ENCODE measurements at places on chromosomes 2 and 18.

DNA sequence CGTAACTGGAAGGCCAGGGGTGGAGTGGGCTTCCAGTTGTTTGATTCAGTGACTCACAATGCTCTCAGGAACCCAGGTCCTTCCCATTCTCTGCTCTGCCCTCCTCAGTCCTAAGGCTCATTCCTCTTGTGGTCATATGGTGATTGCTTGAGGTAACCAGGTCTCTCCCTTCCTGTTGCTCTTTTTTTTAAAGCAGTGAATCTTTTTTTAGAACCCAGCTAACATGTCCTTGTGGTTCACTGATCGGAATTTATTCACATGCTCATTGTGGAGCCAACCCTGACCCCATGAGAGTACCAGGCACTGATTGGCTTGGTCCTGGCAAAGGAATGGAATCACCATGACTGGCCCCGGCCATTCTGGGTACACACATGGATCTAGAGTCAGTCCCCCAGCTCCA, 7.4 kb downstream of the THNSL2 start:
- DNase-seq, result no peak

- DNase-seq, result no peak
These were observed 7.2 kb upstream of the SIX3 start for GRCh38 chr2:44934038-44934982.

DNA sequence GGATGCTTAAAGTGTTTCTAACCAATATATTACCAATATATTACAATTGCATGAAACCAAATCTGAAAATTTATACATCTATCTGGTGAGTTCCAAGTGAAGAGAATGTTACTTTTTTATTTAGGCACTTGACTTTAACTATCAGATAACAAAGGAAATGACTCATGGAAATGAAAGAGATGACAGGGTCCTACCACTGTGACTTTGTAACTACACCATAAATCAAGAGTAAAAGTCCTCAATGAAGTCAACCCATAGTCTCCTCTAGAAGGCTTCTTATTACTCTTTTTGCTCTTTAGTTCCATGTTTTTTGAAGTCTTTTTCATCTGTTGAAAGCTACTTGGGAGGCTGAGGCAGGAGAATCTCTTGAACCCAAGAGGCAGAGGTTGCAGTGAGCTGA, 545.0 kb upstream of the PIK3C3 start:
- DNase-seq, result no peak

DNA sequence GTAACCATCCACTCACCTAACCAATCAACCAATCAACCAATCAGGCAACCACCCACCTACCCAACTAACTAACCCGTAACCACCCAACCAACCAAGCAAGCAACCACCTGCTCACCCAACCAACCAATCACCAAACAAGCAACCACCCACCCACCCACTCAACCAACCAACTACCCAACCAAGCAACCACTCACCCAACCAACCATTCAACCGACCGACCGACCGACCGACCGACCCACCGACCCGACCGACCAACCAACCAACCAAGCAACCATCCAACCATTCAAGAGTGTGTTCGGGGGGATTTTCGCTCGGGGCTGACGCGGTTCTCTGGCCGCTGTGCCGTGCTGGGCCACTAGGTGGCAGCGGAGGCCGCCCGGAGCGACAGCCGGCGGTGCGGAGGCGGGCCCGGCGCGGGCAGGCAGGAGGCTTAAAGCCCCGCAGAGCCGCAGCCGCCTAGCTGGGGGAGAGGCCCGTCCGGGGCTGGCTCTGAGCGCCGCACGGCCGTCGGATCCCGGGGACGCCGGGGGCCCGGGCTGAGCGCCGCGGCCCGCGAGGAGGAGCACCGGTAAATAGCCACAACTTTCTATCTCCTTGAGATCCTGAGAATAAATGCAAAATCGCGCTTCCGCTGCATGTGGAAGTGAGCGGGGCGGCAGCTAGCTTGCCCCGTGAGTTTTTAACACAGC, at the start of gene MC5R:
Gene MC5R (plus strand): TSS at position 443 of the 689 bp plus-strand sequence. CDS start 1,617 bp downstream, outside the sequence.
- peak; percentile 79 for DNase-seq

GRCh38 chr2:25240636-25241035, 72.3 kb upstream of the POMC start:
- no peak for DNase-seq

DNA sequence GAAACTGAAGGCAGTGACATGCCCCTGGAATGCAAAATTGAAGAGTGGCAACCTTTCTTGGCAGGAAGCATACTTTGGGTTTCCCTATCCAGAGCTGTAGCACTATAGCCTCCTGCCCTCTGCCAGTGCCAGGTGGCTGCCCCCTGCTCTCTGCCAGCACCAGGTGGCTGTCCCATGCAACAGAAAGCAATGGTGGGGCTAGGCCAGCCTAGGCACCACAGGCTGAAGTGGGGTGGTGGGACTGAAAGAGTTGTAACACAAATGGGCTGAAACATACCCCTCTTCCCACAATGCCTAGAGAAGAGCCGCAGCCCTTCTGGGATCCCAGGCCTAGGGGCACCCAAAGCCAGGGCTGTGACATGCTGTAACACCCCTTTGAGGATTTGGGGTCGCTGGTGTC, 1739.3 kb upstream of the LRRTM1 start:
- no peak for DNase-seq

DNA sequence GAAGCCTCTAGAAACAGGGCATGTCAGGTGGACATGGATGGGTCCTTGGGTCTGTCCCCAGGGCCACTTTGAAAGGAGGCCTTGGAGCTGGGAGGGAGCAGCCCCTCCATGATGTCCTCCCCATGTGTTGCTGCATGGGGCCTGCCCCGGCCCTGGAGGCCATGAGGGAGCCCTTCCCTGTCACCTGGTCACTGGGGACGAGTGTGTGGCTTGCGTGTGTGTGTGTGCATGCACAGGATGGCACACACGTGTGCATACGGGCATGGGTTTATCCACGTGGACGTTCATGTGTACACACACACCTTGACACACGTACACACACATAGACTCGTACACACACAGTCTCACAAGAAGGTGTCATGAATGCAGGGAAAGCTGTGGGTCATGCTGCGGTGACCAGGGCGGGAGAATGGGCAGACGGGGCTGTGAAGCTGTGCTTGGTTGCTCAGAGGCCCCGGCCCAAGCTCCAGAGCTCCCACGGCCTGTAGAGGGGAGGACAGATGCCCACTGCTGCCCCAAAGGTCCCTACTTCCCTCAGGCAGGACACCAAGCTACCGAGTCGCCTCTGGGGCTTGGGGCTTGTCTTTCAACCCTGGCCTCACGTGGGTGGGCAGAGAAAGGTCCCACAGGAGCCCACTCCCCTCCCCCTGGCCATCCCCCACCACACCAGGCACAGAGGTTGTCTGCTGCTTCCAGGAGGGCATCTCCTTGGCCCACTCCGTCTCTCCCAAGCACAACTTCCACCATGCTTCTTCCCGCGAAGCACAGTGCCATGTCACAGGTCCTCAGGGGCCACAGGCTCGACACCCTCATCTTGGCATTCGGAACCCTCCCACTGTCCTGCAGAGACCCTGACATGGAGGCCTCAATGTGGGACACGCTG, 42.3 kb upstream of the GPC1 start:
- no peak for DNase-seq

GRCh38 chr2:133737242-133737993, 169.2 kb upstream of the NCKAP5 start:
- DNase-seq, result no peak

- no peak for DNase-seq
These were observed 232.9 kb downstream of the LNPK start for GRCh38 chr2:175769200-175769599.

- no peak for DNase-seq
These were observed 18.8 kb downstream of the YPEL5 start for GRCh38 chr2:30165617-30166016.

DNA sequence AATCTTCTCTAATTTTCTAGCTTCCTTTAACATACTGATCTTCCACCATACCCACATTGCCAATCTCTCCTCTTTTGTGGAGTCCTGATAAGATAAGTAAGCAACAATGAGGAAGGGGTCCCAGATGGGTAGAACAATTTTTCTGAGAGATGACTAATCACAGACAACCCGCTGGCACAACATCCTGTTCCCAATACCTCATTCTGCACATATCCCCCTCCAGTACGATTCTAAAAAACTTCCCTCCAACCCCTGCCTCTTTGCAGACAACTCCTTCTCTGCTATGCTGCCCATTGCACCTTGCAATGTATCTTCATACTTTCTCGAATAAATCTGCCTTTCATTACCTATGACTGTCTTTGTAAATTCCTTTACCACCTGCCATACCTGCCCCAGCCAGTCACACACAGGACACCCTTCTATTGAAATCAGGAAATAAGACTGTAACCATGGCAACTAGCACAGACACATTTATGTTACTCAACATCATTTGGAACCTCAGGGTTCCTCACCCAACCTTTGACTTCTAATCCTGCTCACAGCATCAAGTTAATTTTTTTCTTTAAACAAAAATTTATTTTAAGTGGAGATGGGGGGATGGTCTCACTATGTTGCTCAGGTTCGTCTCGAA, 7.4 kb upstream of the EXOC6B start:
- no peak for DNase-seq

GRCh38 chr2:165743442-165743841, 50.6 kb downstream of the GALNT3 start:
- no peak for DNase-seq

GRCh38 chr2:26968001-26968400, 2.4 kb upstream of the MAPRE3 start:
- no peak for DNase-seq

GRCh38 chr2:104539649-104540048, 314.3 kb upstream of the POU3F3 start:
- DNase-seq, result no peak

DNA sequence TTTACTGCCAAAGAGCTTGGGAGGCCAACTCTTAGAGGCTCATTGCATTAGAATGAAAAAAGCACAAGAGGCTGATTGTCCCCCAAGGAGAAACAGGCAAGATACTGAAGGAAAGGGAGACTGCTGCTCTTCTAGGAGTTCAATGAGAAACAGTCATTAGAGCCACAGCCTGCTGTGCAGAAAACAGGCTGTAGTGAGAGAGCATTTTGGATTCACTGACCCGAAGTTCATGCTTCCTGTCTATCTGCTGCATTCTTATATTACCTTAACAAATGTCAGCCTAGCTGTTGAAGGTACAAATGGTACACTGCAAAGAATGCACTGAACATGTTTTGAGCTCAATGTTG, 423.3 kb downstream of the SETBP1 start:
- DNase-seq, result no peak

All from stimulated activated CD4-positive, alpha-beta T cell treated with anti-CD3 and anti-CD28 coated beads, Interleukin-4, amount 100 ng/mL, for 4 hours (primary cell).